ENCODE measurements at places on chromosomes 13 and 19.

DNA sequence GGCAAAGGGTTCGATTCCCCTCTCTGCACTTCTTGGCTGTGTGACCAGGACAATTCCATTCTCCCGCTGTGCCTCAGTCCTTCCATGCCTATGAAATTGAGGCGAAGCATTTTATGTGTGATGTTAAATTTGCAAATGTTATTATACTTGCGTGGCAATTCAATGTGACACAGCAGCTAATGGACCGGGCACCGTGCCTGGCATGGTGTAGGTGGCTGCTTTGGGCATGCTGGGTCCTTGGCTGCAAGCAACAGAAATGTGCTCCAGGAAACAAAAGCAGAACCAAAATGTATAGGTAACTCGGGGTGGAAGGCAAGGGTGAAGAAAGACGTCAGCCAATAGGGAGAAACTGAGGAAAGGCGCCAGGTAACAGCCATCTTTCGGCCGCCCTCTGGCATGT is 37.1 kb downstream of the TINCR start:
- no peak for DNase-seq

DNA sequence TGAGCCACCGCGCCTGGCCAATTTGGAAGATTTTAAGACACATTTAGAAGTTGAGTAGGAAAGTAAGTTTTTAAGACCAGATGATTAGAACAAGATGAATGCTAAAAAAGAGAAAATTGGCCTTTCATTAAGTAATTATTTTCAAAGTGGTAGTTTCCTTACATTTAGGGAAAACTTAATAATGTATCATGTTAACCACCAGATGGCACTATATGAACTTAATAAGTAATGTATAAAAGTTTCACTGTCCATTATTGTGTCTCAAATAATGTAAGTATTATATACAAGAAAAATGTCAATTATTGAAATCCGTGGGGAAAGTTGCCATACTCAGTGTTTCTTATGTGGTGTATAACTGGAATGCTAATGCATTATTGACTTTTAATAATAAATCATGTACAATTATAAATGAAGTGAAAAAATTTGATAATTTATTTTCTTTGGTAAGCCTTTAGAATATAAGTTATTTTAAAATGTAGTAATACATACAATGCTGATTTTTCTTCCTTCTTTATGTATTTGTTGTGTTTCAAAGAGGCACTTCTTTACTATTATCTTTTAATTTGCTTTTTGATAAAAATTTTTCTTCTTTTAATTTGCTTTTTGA is 29.2 kb downstream of the COG6 start:
- no peak for DNase-seq

DNA sequence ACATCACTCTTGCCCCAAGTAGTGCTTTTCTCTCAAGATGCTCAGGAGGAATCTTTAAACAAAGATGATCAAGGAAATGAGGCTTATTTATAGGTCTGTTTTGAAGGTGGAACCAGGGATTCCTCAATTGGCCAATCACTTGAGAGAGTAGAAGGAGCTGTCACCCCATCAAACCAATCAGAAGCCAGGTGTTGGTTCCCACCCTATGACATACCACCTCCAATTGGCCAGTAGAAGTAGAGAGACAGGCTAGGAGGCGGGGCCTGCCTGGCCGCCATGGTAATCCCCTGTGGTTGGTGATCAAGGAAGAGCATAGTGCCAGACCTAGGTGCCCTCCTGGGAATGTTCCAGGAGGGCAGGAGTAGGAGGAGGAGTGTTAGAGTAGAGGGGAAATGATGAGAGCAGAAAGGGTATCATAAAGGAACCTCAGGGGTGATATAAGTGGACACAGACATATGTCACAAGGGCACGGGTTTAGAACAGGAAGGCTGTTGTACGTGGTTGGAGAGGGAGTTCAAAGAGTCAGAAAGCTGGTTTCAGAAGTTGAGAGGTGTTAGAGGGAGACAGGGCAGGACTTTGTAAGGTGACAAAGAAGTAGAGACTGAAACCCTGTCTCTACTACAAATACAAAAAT is 10.5 kb downstream of the PMIS2 start:
- DNase-seq, result no peak

DNA sequence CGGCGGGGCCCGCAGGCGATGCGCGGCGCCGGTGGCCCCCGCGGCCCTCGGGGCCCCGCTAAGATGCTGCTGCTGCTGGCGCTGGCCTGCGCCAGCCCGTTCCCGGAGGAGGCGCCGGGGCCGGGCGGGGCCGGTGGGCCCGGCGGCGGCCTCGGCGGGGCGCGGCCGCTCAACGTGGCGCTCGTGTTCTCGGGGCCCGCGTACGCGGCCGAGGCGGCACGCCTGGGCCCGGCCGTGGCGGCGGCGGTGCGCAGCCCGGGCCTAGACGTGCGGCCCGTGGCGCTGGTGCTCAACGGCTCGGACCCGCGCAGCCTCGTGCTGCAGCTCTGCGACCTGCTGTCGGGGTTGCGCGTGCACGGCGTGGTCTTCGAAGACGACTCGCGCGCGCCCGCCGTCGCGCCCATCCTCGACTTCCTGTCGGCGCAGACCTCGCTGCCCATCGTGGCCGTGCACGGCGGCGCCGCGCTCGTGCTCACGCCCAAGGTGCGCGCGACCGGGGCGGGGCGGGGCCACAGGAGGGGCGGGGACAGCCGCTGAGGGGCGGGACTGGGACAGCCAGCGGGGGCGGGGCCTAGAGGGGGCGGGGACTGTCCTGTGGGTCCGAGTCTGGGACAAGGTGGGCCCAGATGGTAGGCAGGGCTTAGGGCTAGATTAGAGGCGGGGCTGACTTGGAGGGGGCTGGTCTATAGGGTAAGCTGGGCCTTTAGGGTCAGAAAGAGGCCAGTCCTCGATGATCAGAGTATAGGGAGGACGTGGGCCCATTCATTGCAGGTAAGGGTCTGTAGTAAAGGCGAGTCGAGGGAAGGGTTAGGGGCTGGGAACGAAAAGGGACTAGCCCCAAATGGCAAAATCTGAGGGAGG is 5.1 kb downstream of the GRIN2D start:
- DNase-seq, result peak; percentile 41

- DNase-seq, result no peak
Measured at GRCh38 chr19:19110410-19111135, 27.7 kb downstream of the TMEM161A start.

DNA sequence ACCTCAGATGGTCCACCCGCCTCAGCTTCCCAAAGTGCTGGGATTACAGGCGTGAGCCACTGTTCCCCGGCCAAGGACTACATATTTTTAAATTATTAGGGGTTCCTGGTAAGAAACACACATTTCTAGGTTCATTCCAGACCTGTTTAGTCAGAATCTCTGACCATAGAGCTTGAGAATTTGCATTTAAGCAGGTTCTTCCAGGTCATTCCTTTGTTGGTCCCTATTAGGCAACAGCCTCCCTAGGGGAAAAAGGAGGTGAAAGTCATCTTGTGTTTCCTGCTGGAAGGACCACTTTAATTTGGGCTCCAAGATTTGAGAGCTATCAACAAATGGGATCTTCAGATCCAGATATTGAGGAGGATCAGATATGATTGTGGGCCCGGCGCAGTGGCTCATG is 16.3 kb downstream of the S1PR2 start:
- DNase-seq, result no peak

GRCh38 chr13:90201202-90201601 is 1146.3 kb upstream of the MIR17HG start:
- DNase-seq, result no peak

DNA sequence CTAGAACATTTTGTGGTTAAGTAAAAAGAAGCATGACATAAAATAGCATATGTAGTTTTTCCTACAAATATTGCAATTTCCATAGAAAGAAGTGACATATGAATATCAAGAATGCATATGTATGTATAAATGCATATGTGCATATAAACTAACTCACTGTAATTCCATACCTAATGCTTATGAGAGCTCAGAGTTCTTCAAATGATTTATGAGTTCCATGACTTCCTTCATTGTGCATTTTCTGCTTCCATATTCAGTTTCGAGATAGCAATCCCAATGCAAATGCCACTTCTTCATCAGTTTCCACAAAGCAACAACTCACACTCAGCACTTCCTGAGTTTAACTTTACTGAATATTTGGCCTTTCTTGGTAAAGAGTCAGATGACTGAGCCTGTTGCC is 1744.3 kb upstream of the MIR17HG start:
- DNase-seq, result no peak

- no peak for DNase-seq
Measured at GRCh38 chr19:18491995-18492953, 29.6 kb downstream of the ELL start.

GRCh38 chr13:95948656-95949055 is 104.5 kb downstream of the UGGT2 start:
- no peak for DNase-seq

GRCh38 chr13:107824635-107825034 is 390.7 kb downstream of the LIG4 start:
- DNase-seq, result no peak

DNA sequence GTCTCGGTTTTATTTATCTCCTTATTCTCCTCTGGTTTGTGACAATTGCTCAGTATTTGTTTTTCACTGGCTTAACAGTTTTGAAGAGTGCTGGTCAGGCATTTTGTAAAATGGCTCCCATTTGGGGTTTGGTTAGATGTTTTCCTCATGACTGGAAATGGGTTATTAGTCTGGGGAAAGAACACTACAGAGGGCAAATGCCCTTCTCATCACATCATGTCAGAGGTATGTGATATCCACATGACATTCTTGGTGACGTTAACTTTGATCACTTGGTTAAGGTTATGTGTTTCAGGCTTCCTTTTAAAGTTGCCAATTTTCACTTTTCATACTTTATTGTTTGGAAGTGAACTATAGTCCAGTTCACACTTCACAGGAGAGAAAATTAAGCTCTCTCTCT is 74.8 kb upstream of the KLHL1 start:
- DNase-seq, result no peak

DNA sequence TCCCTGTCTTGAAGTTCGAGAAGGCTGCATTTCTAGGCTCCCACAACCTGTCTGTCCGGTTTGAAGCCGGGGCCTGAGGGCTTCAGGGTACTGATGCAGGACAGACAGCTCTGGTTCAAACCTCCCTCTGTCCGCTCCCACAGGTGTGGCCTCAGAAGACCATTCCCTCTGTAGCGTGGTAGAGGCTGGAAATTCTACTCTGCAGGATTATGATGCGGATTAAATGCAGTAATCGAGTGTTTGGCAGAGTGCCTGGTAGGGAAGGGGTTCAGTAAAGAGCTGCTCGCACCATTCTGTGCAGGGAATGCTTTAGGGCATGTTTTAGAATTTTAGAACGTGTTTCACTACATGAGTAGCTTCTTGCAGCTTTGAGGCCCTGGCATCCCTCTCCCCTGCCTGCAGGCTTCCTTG is 30.5 kb downstream of the PPP1R37 start:
- no peak for DNase-seq

- peak; percentile 71 for DNase-seq
Measured at GRCh38 chr19:45424191-45425058, 708 bp upstream of the ERCC1 start.

GRCh38 chr19:15291089-15291488 is 41.2 kb downstream of the BRD4 start:
- no peak for DNase-seq

DNA sequence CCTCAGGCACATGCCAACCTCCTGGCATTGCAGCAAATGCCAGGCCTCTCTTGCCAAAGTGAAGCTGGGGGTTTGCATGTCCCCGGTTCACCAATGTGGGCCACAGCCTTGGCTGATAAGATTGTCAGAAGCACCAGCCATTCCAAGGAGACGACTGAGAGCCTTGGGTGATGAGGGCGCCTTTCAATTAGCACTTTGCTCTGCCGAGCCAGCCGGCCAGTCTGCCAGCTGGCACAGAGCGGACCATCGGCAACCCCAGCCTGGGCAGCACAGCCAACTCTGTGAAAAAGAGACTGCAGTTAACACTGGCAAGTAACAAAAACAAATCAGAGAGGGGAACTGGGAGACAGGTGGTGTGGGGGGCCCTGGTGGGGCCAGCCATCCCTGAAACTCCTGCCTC is 67.3 kb downstream of the EFNB2 start:
- DNase-seq, result no peak

DNA sequence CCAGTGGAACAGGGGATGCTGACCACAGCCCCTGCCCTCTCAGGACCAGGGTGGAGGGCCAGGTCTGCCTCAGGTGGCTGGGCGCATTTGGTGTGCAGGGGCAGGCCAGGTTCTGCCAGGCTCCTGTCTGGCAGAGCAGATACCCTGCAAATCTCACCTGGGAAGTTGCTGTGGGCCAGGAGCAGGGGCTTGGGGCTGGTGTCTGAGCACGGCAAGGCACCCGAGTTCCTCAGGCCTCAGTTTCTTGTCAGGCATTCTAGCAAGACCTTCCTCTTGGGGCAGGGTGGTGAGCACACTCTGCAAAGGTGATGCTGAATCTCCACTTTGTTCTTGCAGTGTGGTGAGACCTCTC is 1.1 kb downstream of the CRTC1 start:
- DNase-seq, result no peak

DNA sequence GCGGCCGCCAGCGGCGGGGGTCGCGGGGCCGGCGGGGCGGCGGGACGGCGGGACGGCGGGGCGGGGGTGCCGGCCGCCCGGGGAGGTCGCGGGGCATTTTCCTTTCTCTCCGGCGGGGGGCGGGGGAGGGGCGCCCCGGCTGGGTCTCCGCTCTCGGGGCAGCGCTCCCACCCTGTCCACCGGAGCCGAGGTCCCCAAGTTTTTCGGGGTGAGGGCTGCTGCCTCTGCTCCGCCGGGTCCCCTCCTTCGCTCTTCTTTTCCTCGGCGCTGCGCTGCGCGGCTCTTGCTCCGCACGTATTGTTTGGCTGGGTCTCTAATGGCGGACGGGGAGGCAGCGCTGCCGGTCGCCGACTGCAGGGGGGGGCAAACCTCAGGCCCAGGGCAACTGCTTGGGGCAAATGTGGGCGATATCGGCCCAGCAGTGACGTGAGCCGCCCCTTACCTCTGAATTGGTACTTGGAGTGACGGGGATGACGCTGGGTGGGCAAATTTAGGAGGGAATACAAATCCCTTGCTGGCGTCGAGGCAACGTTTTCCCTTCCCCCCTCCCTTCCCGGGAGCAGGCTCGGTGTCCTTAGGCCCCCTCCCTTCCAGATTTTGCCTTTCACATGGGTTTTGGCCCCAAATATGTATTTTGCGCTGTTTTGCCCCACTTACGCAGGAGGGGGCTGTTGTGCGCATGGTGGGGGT is 759 bp downstream of the ZMYM2 start:
- no peak for DNase-seq

GRCh38 chr13:113546571-113547237 is 37.8 kb upstream of the TFDP1 start:
- no peak for DNase-seq

GRCh38 chr13:44243198-44243857 is 130.3 kb upstream of the SERP2 start:
- DNase-seq, result no peak

- DNase-seq, result no peak
Measured at GRCh38 chr19:35727956-35728706, 10.3 kb downstream of the KMT2B start.

DNA sequence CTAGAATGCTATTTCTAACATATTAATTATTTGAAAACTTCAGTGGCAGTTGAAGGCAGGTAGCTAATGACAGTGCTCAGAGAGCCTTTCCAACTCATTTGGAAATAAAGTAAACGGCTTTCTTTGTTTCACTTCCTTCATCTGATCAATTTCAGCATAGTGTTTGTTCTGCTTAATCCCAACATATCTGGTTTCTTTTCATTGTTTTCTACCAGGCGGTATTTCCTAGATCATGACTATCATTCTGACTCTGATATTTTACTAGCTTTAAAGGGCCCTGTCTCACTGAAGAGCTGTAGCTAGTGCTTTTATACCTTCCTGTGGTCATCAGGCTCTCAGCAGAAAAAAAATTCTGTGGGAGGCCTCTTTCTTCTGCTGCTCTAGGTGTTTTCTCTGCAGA is 178.6 kb downstream of the RBM26 start:
- no peak for DNase-seq

- no peak for DNase-seq
Measured at GRCh38 chr13:35936246-35936978, 194.8 kb downstream of the DCLK1 start.

- no peak for DNase-seq
Measured at GRCh38 chr19:49677231-49677900, at the start of gene PRMT1. Gene PRMT1, plus strand, starts transcription at chr19:49677271. Its CDS starts 10 bp downstream, at chr19:49677281.
